Thyroid gland (tissue), 4 donors: ENCODE measurements at places on chromosomes 1 and 21. TPM values are rescaled to one million over a fixed set of nuclear protein-coding genes. Genes with fewer than 3 reads are reported as not detected.
A peak's percentile ranks its signal among the peaks of the same experiment; 100 is the strongest.

DNA sequence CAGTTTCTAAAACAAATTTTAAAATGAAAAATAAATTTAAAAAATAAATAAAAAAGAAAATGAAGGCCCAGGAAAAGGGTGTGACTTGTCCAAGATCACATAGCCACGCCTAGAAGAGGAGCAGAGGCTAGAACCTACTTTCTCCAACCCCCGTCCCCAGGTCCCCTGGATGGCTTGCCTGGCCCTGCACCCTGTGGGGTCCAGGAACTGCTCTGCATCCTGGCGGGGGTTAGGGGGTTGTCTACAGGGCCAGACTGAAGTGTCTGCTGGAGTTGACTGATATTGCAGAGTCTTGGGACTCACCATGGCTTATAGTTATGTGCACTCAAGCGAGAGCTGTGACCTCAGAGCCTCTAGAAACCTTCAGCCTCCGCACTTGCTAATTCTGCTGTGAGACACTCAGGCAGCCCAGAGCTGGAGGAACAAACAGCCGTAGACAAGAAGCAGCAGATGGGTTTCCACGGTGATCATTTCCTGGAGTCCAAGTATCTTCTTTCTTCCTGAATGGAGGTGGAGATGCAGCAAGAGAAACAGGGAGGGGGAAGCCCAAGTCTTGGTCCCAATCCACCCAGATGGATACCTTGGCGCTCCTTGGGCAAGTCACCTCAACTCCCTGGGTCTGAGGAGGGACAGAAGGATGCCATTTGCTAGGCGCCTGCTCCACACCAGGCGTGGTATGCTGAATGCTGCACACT is 5.2 kb upstream of the EXTL1 start:
- H3K27me3 ChIP-seq: no peaks in the 10 kb centered on the region

The PTAFR gene
- 2.0 TPM for total RNA-seq

The GJA8 gene
- total RNA-seq: not detected

The SNAPIN gene
- 52.0 TPM for total RNA-seq

DNA sequence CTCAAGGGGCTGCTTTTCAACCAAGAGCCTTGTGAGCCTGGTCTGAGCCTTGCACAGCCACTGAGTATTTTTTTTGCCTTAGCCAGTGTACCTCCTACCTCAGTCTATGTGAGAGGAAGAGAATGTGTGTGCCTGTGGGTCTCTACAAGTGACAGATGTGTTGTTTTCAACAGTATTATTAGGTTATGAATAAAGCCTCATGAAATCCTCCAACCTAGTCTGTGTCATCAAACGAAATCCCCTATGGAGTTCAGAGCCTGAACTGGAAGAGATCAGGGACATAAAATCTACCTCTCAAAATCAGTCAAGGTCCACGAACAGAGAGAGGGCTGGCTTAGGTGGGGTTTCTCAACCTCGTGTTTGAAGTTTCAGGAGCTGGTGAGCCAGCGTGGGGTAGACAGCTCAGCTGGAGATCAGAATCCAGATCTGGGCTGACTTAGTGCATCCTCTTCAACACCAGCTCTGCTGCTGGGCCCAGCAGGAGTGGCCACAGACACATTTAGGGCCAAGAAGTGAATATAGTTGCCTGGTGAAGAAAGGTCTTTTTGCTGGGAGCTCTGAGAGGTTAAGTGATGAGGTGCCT is 8.2 kb downstream of the XKR8 start:
- no peak overlapping the region for H3K4me3 ChIP-seq
- H3K27ac ChIP-seq: no peak overlapping the region
- H3K36me3 ChIP-seq: peaks cover 31% of the 10 kb centered on the region
- no peaks in the 10 kb centered on the region for H3K27me3 ChIP-seq

DNA sequence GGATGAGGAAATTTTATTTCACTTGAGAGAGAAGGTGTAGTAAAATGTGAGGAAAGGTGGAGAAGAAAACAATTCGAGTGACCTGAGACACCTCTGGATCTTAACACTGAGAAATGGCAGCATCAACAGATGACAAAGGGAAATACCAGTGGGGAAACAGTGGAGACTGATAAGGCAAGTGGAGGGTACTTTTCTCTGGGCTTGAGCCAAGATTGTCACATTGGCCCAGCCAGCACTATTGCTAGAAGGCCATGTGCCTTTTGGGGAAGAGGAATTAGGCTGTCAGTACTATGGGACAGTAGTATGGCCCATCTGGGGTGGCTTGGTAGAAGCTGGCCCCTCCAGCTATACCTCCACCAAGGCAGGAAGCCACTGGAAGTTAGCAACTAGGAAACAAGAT is 8.4 kb downstream of the SYPL2 start:
- no peaks in the 10 kb centered on the region for H3K27me3 ChIP-seq
- DNase-seq: no peak
- H3K4me3 ChIP-seq: no peak overlapping the region
- no peak overlapping the region for H3K27ac ChIP-seq

DNA sequence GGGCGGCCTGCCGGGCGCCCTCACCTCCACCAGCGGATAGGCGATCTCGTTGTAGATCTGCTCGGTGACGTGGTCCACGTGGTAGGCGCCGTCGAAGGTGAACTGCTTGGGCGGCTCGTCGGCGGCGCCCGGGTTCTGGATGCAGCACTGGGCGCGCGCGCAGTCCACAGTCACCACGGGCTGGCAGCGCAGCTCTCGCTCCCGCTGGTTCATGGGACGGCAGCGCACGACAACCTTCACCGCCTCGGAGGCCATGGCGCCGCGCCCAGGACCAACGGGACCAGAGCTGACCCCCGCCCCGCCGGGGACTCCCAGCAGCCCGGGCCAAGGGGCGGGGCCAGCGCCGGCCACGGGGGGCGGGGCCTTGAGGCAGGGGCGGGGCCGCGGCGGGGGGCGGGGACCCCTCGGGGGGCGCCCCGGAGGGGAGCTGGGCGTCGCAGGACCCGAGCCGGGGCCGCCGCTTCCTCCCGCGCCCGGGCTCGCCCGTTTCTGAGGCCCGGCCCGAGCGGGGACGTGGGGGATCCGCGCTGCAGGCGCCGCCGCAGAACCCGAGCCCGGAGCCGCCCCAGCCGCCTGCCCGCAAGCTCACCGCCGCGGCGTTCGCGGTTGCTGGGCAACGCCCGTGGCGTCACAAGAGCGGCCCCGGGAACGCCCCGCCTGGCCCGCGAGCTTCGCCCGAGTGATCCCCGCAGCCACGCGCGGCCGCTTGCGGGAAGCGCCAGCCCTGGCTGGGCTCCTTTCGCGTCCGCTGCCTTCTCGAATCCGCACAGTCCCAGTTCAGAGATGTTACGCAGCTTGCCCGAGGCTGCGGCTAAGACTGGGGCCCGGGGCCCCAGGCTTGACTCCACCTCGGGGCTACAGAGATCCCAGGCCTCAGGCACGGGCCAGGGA is at the start of gene KIF17:
Gene KIF17 (minus strand): TSS at position 556 of the 891 bp plus-strand sequence. CDS start 301 bp downstream, at position 255.
- no peaks in the 10 kb centered on the region for H3K27me3 ChIP-seq
- peak; percentile 86 for DNase-seq
- H3K27ac ChIP-seq: peak within 1 kb of the TSS; percentile 38
- H3K36me3 ChIP-seq: no peaks in the 10 kb centered on the region
- H3K4me3 ChIP-seq: peak within 1 kb of the TSS; percentile 40

DNA sequence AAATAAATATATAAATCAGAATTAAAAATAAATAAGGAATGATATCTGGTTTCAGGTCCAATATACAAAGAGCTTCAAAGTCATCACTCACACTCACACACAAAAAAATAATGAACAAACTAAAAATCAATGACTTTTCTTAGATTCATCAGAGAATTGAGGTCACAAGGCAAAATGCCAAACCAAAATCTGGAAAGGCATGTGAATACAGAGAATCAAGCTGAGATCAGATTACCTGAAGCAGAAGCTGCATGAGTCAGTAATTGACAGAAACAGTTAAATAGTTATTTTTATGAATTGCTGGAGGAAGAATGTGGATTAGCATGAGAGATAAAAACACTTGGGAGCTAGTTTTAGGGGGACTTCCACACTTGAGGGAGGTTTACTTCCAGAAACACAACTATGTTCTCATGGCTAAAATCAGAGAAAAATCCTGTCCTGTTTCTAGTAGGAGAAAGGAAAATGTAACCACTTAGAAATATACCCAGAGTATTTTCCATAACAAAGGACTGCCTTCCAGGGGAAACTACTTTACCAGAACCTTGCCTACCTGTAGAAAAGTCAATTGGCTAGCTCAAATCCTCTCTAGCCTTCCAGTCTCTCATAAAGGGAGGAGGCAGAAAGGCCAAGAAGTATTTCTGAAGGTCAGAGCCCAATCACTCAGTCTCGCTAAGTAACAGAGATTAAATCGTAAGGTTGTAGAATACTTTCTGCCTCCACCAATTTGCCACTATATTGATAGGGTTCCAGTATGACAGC is 536.6 kb upstream of the NR5A2 start:
- no peaks in the 10 kb centered on the region for H3K27me3 ChIP-seq
- H3K4me1 ChIP-seq: no peaks in the 10 kb centered on the region
- DNase-seq: no peak
- H3K4me3 ChIP-seq: no peak overlapping the region
- H3K27ac ChIP-seq: no peak overlapping the region
- no peaks in the 10 kb centered on the region for H3K36me3 ChIP-seq

GRCh38 chr1:235113183-235113917 is 15.3 kb downstream of the TOMM20 start:
- peaks cover 61% of the 10 kb centered on the region for H3K36me3 ChIP-seq
- no peaks in the 10 kb centered on the region for H3K4me1 ChIP-seq
- no peak overlapping the region for H3K27ac ChIP-seq
- no peaks in the 10 kb centered on the region for H3K27me3 ChIP-seq
- no peak for DNase-seq
- no peak overlapping the region for H3K4me3 ChIP-seq

The MAP7D1 gene
- 68.3 TPM for total RNA-seq

DNA sequence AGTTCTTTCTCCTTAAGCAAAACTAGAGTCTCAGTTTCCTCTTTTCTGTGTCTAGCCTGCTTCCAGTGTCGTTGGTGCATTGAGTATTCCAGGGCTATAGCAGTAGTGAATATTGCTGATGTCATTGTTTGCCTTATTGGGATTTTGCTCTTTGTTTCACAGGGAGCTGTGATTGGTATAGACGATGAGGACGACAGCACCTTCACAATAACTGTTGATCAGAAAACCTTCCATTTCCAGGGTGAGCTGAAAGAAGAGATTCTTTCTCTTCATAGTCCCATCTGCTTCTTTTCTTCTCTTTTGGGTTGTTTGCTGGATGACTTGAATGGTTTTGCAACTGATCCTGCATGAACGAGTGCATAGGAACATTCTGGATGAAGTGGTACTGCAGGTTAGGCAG is 52.4 kb downstream of the OSBPL9 start:
- H3K27ac ChIP-seq: no peak overlapping the region
- no peak for DNase-seq
- H3K4me3 ChIP-seq: no peak overlapping the region
- H3K27me3 ChIP-seq: no peaks in the 10 kb centered on the region

The LCE1F gene
- total RNA-seq: not detected

DNA sequence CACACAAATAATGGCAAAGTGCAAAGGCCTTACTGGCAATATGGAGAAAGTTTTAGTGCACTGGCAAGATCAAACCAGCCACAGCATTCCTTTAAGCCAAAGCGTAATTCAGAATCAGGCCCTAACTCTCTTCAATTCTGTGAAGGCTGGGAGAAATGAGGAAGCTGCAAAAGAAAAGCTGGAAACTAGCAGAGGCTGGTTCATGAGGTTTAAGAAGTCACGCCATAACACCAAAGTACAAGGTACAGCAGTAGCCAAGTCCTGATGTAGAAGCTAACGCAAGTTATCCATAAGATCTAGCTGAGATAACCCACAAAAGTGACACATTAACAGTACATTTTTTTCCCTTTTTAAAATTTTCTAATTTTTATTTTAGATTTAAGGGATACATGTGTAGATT is 57.1 kb downstream of the SLC27A3 start:
- no peaks in the 10 kb centered on the region for H3K4me1 ChIP-seq
- H3K36me3 ChIP-seq: peaks cover 8% of the 10 kb centered on the region
- H3K4me3 ChIP-seq: no peak overlapping the region
- no peak overlapping the region for H3K27ac ChIP-seq
- no peaks in the 10 kb centered on the region for H3K27me3 ChIP-seq

GRCh38 chr21:44552136-44552535 is 831 bp upstream of the KRTAP10-2 start:
- no peak overlapping the region for H3K4me3 ChIP-seq
- H3K27me3 ChIP-seq: no peaks in the 10 kb centered on the region
- no peaks in the 10 kb centered on the region for H3K36me3 ChIP-seq

The BPNT1 gene
- total RNA-seq: 25.2 TPM

DNA sequence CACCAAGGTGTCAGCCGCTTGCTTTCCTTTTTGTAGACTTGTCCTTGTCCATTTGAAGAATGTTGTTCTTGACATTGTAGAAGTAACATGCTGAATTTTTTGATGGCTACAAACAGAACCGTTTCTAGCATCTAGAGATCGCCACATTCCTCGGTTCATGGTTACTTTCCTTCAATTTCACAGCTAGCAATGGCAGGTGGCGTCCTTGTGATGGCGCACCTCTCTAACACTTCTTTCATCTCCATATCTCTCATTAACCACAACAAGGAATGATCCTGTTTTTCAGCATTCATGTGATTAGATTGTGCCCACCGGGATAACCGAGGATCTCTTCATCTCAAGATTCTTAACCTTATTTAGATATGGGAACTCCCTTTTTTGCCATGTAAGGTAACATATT is 2129.8 kb downstream of the NCAM2 start:
- no peaks in the 10 kb centered on the region for H3K36me3 ChIP-seq
- H3K27ac ChIP-seq: no peak overlapping the region
- H3K4me1 ChIP-seq: no peaks in the 10 kb centered on the region
- H3K27me3 ChIP-seq: no peaks in the 10 kb centered on the region
- no peak for DNase-seq

The OLIG2 gene
- not detected for total RNA-seq
